IMR-90 (cell line): ENCODE measurements at places on chromosomes 3 and 15. TPM values are rescaled to one million over a fixed set of nuclear protein-coding genes. Genes with fewer than 3 reads are reported as not detected.

BAHD1 gene
- total RNA-seq: 3.0 and 3.6 TPM in 2 replicates

- DNase-seq: no peak
These were observed 25.6 kb downstream of the APBA2 start for GRCh38 chr15:28911310-28911931.

CCDC80 gene
- 387 and 406 TPM in 2 replicates for total RNA-seq

PPP1R14D gene
- total RNA-seq: not detected in 2 replicates

DNA sequence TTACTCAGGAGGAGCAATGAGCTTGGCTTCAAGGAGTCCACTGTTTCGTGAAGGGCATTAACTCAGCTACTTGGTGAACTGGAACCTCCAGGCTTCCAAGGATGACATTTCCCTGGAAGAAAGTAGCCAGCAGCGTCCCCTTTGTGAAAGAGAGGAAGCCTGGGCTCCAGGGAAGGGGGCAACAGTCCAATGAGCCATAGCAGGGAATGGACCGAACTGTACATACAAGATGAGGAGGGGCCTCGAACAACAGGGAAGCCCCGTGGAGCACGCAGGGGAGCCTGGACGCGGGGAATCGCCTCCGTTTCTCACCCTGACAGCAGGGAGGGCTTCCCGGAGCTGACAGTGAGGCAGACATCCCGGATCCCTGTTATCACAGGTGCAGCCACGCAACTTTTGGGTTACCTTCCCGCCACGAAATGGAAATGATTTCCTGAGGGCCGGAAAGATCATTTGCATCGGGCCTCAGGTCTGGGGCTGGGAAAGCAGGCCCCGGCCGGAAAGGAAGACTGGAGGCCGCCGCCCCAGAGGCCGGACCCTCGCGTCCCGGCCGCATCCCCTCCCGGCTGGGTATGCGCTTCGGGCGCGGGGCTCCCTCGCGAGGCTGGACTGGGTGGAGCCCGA, 475 bp upstream of the SPINT1 start:
- no peak for DNase-seq

DNA sequence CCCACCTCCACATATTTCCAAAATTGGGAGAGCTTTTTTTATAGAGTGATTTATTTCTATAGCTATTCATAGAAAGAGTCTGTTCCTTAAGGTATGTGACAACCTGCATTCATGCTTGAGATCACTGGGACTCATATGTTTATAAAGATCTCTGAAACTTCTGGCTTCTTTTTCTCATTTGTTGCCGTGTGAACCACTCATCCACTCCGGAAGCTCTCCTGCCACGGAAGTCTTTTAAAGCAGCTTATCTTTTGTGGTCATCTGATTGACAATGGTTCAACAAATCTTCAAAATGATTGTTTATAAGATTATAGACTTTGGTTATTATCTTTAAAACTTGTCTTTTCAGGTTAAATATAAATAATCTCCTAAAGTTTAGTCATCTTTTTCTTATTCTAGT, 260.5 kb downstream of the C3orf38 start:
- DNase-seq: no peak

AHSG gene
- not detected in 2 replicates for total RNA-seq

- no peak for DNase-seq
These were observed 57.8 kb downstream of the RAB7A start for GRCh38 chr3:128783774-128784173.

- no peak for DNase-seq
These were observed 12.8 kb downstream of the ADPGK start for GRCh38 chr15:72770673-72771328.

DNA sequence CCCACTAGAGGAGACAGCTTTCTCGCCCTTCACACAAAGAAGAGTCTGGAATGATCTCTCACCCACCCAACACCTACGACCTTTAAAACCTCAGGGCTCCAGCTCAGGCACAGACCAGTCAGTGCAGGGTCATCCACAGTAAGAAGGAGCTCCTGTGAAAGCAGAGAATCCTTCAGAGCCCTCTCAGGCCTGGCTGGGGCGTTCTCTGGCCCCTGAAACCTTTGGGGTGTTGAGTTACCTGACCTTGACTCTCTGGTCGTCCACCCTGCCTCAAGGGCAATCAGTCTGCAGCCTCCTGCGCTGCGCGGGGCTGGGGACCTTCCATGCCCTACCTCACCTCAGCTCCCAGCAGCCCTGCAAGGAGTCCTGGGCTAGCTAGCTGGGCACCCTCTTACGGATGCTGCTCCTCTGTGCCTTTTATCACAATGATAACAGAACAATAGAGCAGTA, 106.2 kb downstream of the ADCY5 start:
- DNase-seq: no peak
